ENCODE measurements at places on chromosomes 6 and 20.

- DNase-seq = peak; percentile 46
Measured at GRCh38 chr6:35427851-35428321, 24.3 kb upstream of the FANCE start.

DNA sequence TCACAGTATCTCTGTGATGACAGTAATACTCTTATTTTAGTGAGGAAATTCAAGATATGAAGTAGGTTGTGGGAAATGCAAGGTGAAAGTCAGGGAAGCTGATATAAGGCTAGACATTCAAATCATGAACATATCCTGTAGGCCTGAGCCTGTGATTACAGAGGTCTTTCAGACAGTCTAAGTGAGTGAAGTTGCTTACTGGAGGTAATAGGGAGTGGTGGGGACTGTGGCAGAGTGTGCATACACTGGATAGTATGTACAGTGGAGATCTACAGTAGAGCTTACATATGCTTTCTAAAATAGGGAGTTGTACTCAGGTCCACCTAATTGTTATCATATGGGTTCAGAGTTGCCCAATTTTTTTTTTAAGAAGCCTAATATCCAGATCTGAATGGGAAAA lies 3.1 kb downstream of the DHX35 start:
- DNase-seq = no peak

DNA sequence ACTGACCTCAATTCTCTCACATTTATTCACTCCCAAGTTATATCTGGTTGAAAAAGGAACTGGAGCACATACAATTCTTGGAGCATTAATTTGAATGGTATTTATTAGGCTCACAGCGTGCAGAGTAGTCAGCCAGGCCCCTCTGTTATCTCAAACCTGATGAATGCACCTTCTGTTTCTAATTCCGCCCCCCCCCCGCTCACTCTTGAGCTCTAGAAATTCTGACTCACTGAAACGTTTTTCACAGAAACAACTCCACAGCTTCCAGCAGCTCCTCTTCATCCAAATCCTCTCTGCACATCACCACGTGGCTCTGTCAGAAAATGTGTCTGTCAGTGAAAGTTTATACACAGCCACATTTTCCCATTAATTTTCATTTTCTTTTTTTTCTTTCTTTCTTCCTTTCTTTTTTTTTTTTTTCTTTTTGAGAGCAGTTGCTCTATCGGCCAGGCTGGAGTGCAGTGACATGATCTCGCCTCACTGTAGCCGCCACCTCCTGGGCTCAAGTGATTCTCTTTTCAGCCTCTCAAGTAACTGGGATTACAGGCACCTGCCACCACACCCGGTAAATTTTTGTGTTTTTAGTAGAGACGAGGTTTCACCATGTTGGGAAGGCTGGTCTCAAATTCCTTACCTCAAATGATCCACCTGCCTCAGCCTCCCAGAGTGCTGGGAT lies 109.4 kb downstream of the TBXT start:
- no peak for DNase-seq

GRCh38 chr20:44004306-44004915 lies 89.8 kb downstream of the TOX2 start:
- no peak for DNase-seq

DNA sequence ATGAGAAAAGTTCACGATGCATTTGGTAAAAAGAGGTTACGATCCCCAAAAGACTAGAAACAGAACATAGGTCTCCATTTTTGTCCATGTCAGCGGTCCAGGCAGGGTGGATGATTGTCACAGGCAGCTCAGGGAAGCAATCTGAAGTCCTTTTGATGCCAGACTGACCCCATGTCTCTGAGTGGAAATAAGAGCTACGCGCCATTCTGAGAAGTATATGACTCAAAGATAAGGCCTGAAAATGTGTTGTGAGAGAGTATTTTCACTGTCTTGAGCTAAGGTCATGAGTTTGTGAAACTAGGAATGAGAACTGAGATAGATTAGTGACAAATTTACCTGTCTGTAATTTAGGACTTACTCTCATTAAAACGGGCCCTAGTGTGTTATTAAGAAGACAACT lies 69.5 kb downstream of the LYRM4 start:
- no peak for DNase-seq

GRCh38 chr20:38945012-38945411 lies 17.1 kb upstream of the DHX35 start:
- DNase-seq = no peak

DNA sequence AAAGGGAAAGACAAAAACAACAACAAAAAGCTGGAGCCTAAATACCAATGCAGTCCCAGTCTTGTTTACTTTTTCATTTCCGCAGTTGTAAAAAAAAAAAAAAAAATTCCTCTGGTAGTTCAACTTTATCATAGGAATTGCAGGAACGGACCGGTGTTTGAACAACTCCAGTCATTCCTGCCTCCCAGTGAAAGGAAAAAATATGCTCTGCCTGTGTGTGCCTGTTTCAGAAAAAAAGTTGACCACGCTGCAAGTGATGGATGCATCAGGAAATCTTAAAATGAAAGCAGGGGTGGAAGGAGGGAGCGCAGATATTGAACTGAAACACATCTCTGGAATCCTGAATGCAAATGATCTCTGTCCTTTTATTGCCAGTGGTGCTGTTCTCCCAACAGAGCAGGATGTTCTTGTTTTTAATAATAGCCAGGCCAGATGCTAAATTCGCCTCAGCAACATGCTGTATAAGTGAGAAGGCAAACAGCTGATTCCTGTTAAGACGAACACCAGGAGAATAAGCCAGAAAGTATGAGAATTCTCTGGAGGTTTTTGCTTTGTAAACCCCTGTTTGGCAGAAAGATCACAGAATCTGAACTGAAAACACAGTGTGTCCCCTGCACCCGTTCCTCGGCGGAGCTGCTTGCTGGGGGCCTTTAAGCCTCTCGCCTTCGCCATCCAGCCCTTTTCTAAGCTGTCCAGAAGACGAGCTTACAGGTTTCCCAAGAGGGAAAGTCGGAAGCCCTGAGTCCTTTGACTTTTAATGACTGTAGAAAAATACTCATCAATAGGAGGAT lies 178.4 kb upstream of the SUPT3H start:
- DNase-seq = no peak

- DNase-seq = no peak
Measured at GRCh38 chr20:34461779-34462087, 54.5 kb upstream of the DYNLRB1 start.

Measured in dermis microvascular lymphatic vessel endothelial cell (primary cell).